ENCODE measurements at places on chromosomes 12 and 14.
A peak's percentile ranks its signal among the peaks of the same experiment; 100 is the strongest.

- DNase-seq = no peak
These were observed 51.9 kb downstream of the TPCN1 start for GRCh38 chr12:113273053-113273725.

DNA sequence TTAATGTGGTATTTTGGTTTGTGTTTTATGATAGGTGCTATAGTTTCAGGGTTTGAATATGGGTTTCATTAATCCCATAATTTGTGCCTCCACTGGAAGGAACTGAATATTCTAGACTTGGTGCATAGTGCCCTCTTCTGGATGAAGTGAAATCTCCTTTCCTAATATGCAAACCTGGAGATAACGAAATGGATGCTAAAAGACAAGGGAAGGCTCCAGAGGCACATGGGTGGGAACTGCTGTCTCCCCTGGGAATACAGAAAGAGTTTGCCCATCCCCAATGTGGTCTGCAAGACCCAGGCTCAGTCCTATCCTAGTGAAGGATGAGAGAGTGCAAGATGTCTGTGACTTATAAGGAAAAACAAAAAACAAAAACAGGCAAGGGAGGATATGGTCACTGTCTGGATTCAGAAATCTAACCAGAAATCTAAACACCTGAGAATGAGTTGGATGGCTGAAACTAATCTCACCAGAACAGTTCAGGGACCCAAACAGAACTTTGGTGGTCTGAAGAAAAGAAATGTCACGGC lies 142.3 kb upstream of the TMPO start:
- DNase-seq = peak; percentile 18

DNA sequence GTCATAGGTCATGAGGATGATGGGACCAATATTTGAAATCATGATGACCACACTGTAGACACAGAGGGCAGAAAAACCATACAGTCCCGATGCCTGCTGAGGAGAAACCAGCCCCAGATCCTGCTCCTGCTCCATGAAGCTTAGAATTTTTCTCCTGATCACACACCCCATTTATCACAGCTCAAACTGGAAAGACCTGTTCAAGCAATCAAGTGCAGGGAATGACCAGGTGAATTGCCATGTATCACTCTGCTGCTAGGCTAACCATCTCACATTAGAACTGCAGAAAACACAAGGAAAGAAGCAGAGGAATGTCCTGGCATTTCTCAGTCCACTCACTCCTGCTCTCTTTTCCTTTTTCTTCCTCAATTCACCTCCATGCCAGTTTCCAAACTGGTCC lies 18.1 kb downstream of the MANSC1 start:
- no peak for DNase-seq

DNA sequence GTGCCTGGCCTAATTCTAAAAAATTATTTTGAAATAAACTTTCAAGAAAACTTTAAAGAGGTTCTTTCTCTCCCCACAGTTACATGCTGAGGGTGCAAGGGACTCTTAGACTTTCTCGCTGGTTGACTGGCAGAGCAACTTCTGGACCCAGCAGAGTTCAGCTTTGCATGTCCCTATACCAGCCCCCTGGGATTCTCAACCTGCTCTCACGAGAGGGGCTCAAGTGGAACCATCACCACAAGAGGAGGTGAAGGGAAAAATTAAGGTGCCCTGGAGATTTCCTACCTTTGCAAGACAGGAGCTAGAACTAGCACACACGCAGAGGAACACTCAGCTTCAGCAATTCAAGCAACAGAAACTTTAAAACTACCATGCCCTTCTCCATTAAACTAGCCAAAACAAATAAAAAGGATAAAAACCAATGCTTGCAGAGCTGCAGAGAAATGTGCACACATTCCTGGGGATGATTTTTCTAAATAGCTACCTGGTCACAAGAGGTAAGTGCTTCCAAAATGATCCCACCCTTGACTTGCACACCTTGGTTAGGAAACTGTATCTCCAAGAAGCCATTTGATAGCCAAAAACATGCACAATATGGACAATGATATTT lies 2.5 kb downstream of the HVCN1 start:
- no peak for DNase-seq

DNA sequence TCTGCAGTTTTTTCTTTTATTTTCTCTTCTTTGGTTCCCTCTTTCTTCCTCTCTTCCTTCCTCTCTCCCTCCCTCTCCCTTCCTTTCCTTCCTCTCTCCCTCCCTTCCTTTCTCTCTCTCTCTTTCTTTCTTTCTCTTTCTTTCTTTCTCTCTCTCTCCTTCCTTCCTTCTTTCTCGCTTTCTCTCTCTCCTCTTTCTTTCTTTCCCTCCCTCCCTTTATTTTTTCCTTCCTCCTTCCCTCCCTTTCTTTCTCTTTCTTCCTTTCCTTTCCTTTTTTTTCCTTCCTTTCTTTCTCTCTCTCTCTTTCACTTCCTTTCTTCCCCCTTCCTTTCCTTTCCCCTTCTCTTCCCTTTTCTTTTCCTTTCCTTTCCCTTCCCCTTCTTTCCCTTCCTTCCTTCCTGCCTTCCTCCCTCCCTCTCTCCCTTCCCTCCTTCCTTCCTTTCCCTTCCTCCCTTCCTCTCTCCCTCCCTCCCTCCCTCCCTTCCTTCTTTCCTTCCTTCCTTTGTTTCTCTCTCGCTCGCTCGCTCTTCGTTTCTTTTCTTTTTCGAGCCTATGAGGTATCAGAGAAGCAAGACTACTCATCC lies 13.7 kb downstream of the CFAP54 start:
- DNase-seq = no peak

GRCh38 chr12:93886533-93887511 lies 209.6 kb downstream of the CRADD start:
- no peak for DNase-seq

GRCh38 chr14:58944968-58945356 lies 243.5 kb upstream of the DAAM1 start:
- DNase-seq = no peak

GRCh38 chr14:85590784-85591183 lies 60.8 kb downstream of the FLRT2 start:
- DNase-seq = no peak

- no peak for DNase-seq
These were observed 2.3 kb downstream of the ETV6 start for GRCh38 chr12:11651785-11652184.

DNA sequence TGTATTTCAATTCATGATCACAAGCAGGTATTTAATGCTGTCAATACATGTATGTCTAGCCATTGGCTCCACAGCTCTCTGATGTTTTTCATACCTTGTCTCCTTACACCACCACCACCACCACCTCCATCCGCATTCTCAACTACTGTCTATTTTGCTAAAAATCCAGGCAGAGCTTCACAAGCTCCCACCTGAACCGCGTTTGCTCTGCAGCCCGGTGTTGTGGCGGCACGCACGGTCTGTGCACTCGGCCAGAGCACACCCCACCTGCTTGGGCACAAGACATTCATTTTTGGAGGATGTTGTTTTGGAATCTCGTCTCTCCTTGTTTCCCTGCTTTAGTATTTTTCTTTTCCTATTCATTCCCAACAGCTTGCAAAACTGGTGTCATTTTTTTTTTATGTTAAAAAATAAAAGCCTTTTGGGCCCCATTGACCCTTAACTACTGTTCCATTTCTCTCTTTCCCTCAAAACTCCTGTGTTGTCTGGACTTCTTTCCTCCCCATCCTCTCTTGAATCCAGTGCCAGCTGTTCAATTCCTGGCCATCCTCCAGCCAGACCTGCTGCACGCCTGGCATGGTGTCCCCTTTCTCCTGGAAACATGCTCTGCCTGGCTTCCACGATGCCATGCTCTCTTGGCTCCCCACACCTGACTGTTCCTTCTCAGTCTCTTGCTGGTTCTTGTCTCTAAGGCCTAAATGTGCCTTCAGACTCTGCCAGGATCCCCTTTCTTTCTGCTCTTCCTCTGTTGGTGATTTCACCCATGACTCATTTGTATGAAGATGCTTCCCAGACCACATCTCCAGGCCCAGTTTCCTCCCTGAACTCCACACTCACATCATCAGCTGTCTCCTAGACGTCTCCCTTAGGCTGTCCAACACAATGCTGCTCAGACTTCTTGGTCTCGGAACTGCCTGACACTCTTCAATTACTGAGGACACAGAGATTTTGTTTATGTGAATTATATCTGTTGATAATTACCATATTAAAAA lies 37.9 kb downstream of the PIWIL1 start:
- DNase-seq = no peak

DNA sequence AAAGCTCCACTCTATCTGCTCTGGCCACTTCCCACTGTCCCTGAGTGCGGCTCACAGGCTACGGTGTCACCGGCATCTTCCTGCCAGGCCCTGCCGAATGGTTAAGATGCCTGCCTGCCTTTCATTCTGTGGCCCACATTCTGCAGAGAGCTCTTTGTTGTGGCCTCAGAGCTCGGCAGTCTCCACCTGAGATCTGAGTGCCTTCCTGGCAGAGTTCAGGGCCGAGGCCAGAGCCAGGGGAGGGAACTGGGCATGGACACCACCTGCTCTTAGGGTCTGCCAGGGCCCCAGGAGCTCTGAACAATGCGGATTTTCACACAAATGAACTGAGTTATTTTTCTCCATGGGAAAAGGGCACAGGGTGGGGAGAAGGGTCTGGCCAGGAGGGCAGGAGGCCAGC lies 127.2 kb downstream of the RBM19 start:
- DNase-seq = no peak

DNA sequence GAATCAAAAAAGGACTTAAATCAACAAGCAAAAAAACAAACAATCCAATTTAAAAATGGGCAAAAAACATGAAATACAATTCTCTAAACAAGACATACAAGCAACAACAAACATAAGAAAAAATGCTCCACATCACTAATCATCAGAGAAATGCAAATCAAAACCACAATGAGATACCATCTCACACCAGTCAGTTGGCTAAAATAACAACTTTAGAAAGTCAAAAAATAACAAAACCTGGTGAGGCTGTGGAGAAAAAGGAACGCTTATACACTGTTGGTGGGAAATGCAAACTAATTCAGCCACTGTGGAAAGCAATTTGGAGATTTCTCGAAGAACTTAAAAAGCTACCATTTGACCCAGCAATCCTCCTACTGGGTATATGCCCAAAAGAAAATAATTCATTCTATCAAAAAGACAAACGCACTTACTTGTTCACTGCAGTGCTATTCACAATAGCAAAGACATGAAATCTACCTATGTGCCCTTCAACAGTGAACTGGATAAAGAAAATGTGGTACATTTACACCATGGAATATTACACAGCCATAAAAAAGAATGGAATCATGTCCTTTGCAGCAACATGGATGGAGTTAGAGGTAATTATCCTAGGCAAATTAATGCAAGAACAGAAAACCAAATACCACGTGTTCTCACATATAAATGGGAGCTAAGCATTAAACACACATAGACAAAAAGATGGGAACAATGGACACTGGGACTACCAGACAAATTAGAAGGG lies 26.9 kb downstream of the PRKD1 start:
- no peak for DNase-seq

DNA sequence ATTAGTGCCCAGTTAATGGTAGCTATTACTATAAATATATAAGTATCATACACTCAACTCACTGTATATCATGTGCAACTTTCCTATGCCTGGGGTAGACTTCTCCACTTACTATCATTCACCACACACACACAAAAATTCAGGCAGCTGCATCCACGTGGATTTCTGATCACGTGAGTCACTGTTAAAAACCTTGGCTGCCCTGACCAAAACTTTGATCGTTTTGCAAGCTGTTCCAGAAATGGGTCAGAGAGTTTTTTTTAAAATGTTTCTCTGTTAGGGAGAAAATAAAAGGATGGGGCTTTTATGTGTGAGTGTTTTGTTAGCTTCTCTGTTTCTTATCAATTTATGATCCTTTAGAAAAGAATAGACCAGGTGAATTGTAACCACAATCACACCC lies 198.2 kb upstream of the CNOT2 start:
- DNase-seq = no peak

- DNase-seq = no peak
These were observed 38.4 kb downstream of the PARP11 start for GRCh38 chr12:3834774-3835173.

DNA sequence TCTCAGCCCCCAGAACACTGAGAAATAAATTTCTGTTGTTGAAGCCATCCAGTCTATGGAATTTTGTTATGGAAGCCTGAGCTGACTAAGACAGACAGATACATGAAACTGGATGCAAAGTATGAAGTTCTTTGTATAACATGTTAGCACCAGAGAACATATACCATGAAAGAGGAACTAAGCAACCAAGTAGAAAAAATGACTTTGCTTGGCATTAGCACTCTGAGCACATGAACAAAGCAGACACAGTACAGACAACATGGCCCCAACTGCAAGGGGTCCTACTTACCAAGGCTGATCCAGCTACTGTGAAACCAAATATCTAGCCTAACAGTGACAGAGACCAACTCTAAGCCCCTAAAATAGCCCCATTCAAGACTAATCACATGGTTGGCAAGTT lies 13.8 kb downstream of the EXOC5 start:
- DNase-seq = no peak

DNA sequence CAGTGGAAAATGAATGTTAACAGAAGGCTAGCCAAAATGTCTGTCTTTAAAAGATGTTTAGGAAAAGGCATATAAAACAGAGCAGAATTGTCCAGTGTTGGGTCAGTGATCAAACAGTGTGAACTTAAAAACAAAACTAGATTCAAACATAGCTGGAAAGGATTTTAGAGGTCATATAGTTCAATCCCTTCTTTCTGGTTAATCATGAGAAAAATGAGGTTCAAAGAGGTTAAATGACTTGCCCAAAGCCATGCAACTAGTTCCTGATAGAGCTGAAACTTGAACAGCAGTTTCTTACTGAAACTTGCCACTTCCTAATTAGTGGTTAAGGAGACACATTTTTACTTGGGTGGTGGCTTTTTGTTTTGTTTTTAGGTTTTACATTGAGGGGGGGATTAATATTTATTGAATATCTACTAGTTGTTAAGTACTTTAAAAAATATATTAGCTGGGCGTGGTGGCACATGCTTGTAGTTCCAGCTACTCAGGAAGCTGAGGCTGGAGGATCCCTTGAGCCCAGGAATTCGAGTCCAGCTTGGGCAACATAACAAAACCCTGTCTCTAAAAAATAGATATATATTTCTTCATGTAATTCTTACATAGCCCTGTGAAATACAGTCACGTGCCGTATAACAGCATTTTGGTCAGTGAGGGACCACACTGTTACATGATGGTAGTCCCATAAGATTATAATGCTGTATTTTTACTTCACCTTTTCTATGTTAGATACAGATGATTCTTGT lies 20.4 kb downstream of the ACVR1B start:
- DNase-seq = no peak

DNA sequence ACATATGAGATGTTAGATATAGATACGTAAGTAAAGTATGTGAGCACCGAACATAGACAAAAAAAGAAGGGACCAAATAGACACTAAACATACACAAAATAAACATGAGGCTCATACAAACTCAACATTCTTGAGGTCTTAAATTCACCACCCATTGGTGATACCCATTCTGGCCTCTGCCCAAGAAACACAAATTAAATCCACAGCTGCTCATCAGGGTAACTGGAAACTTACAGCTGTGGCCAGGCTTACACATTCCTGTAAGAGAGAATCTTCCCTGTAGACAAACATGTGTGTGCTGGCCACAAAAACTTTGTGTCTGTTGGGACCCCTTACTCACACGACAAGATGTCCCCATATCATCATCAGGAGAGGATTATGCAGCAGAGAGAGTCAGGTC lies 22.4 kb downstream of the MAGOHB start:
- DNase-seq = no peak

- DNase-seq = peak; percentile 14
These were observed 3.6 kb downstream of the ZNF839 start for GRCh38 chr14:102323102-102323501.

- no peak for DNase-seq
These were observed 7.0 kb downstream of the SLIRP start for GRCh38 chr14:77714926-77715325.

All from NCI-H2107 (cell line).